Naive thymus-derived CD4-positive, alpha-beta T cell (primary cell): ENCODE measurements at places on chromosomes 3 and 15. TPM values are rescaled to one million over a fixed set of nuclear protein-coding genes. Genes with fewer than 3 reads are reported as not detected.

The POTEB gene
- total RNA-seq = not detected in 2 replicates

The NOX5 gene
- total RNA-seq = not detected

DNA sequence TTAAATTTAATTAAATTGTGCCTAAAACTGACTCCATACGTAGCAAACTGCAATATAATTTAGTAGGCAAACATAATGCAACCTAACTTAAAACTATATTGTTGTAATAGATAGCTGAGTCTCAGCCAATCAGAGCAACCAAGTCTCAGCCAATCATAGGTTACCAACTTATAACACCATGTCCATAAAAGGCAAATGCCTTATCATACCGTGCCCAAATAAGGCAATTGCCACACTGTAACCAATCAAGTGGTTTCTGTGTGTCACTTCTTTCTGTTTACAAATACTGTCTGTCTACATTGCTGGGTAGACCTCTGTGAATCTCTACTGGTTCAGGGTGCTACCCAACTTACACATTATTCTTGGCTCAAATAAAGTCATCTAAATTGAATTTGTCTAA is 728.4 kb upstream of the EPHA6 start:
- DNase-seq = no peak

GRCh38 chr3:119148493-119149180 is 2.7 kb downstream of the TEX55 start:
- no peak for DNase-seq
